ENCODE measurements at places on chromosomes 11 and 22. TPM values are rescaled to one million over a fixed set of nuclear protein-coding genes. Genes with fewer than 3 reads are reported as not detected.

Gene CSF2RB
- total RNA-seq, result not detected

Gene BRSK2
- total RNA-seq, result 6.0 TPM

Gene ZNF280B
- 1.2 TPM for total RNA-seq

Gene ZBED5
- 20.7 TPM for total RNA-seq

Gene BCO2
- 1.2 TPM for total RNA-seq

Gene SCN2B
- not detected for total RNA-seq

Gene HTATIP2
- total RNA-seq, result 195 TPM

Gene HPS4
- 15.4 TPM for total RNA-seq

Gene UPB1
- total RNA-seq, result not detected

Gene RAB3IL1
- total RNA-seq, result 21.1 TPM

Gene RAC2
- 0.25 TPM for total RNA-seq
